ENCODE measurements at places on chromosomes 7 and 10. TPM values are rescaled to one million over a fixed set of nuclear protein-coding genes. Genes with fewer than 3 reads are reported as not detected.

DNA sequence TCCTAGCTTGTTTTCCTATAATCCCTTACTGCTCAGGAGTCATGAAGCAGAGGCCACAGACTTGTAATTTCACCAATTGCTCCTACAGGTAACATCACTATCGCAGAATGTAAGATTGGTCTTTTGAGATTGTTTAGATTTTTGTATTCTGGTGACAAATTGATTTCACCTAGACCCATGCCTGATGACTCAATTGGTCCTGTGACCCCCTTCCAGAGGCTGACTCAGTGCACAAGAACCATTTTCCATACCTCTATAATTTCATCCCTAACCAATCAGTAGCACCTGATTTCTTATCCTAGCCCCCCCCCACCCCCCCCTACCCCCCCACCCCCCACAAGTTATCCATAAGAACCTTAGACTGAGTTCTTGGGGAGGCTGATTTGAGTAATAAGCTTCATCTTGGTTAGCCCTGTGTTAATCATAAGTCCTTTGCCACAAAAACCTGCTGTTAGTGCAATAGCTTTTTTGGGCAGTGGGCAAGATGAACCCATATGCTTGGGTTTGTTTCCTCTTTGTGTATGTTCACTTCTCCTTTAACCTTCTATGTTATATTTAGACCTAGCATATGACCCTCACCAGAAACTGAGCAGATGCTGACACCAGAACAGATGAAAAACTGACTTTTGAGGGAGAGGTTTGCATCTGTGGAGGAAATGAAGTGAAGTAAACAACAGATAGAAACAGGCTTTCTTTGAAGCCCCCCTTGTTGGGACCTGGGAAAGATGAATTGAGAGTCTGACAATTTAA is 187.1 kb downstream of the KIF20B start:
- H3K4me1 ChIP-seq, result no peaks in the 10 kb centered on the region
- no peaks in the 10 kb centered on the region for H3K27me3 ChIP-seq
- DNase-seq, result no peak
- no peak overlapping the region for H3K27ac ChIP-seq

- no peaks in the 10 kb centered on the region for H3K27me3 ChIP-seq
- H3K4me3 ChIP-seq, result no peak overlapping the region
- no peak for DNase-seq
- H3K4me1 ChIP-seq, result no peaks in the 10 kb centered on the region
Observed at GRCh38 chr7:114419441-114420272, 5.0 kb downstream of the FOXP2 start.

DNA sequence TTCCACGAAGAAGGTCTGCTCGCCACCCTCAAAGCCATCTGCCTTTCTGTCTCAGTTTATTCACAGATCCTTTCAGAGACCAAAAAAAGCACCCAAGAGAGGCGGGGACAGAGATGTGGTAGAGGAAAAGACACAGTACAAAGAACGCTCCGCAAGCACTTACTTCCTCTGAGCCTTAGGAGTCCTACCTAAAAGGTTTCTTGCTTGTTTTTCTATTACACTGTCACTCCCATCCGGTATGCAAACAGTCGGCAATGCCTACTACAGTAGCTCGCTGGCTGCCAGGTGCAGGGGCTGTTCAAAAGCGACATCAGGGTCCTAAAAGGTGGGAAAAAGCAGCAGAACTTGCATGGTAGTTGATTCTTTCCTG is 816 bp downstream of the TECPR1 start:
- H3K36me3 ChIP-seq, result no peaks in the 10 kb centered on the region
- peak overlapping the region; percentile 64 for H3K4me3 ChIP-seq
- no peaks in the 10 kb centered on the region for H3K4me1 ChIP-seq

GRCh38 chr7:43444711-43445578 is 138.0 kb upstream of the STK17A start:
- H3K36me3 ChIP-seq, result no peaks in the 10 kb centered on the region
- no peaks in the 10 kb centered on the region for H3K4me1 ChIP-seq
- H3K27ac ChIP-seq, result no peak overlapping the region
- DNase-seq, result no peak
- no peak overlapping the region for H3K4me3 ChIP-seq

GRCh38 chr7:17150018-17150417 is 148.4 kb upstream of the AHR start:
- H3K27me3 ChIP-seq, result no peaks in the 10 kb centered on the region
- no peak overlapping the region for H3K27ac ChIP-seq
- H3K4me1 ChIP-seq, result peaks cover 3% of the 10 kb centered on the region
- no peak overlapping the region for H3K4me3 ChIP-seq
- no peak for DNase-seq
- no peaks in the 10 kb centered on the region for H3K36me3 ChIP-seq

DNA sequence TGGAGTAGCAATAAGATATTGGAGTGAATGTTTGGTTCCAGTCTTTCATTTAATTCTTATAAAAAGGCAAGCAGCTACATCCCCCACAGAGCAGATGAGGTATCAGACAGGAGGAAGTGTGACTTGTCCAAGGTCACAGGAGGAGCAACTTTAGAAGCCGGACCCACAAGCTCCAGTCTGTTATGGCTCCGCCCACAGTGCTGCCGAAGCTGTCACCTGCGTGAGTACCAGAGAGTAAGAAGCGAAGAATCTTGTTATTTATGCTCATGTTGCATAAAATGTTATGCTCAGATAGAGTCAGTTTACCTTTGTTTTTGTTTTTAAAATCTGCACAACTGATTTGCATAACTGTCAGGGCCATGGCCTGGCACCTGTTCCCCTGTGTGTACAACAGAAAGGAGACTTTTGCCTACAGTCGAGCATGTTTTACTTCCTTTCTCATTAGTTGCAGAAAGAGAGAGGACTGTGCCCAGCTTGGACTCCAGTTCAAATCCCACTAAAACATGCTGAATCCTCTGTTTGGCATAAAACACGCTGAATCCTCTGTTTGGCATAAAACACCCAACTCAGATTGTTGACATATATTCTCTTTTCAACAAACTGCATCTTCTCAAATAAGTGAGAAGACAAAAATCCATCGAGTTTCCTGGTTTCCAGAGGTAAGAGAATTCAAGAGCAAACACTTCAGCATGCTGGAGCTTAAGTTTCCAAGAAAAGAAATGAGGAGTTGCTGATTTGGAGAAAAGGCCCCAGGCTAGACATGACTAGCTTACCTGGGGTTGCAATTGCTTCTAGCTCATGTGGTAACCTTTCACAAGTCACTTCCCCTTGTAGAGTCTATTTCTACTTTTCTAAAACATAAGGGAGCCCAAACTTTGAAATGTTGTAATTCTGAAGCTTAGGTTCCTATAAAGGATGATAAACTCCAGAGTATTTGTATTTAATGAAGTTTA is 409.8 kb upstream of the ZMIZ1 start:
- H3K27me3 ChIP-seq, result no peaks in the 10 kb centered on the region
- no peak for DNase-seq
- H3K36me3 ChIP-seq, result no peaks in the 10 kb centered on the region

DNA sequence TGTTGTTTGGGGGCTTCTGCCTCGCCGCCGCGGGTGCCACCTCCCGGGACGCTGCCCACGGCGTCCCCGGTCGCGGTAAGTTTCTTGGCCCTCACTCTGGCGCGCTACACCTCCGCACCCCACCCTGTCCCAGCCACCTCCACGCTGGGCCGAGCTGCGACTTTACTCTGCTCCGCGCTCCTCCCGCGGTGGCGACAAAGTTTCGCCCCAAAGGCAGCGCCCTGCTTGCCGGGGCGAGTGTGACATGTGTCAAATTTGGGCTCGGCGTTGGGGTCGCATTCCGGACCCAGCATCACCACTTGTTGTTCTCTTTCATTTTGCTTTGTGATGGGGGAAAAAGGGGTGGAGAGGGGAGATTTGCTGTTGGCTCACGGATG is 167.7 kb upstream of the PPP1R3A start:
- no peak for DNase-seq
- no peaks in the 10 kb centered on the region for H3K36me3 ChIP-seq
- peak overlapping the region; percentile 59 for H3K4me3 ChIP-seq
- no peaks in the 10 kb centered on the region for H3K4me1 ChIP-seq

DNA sequence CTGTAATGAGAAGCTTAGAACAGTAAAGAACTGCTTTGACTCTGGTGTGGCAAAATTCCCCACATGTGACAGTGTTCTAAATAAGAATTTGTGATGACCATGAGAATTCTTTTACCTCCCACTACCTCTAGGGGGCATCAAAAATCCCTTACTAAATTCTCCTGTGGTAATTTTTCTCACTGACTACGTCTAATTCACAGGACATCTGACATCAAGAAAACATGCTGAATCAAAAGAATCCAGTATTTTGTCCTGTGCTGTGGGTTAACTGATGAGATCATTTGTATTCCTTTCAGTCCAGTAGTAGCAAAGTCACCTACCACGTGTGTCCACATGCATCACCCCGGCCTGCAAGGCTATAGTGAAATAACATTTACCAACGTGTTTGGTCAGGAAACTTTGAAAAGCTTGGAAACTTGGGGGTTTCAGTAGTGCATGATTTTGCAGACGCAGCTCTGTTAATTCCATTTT is 103.8 kb downstream of the ATE1 start:
- no peaks in the 10 kb centered on the region for H3K36me3 ChIP-seq
- H3K4me3 ChIP-seq, result no peak overlapping the region
- H3K4me1 ChIP-seq, result no peaks in the 10 kb centered on the region
- H3K27me3 ChIP-seq, result no peaks in the 10 kb centered on the region
- no peak overlapping the region for H3K27ac ChIP-seq

GRCh38 chr7:47327698-47328391 is 254.1 kb downstream of the TNS3 start:
- no peaks in the 10 kb centered on the region for H3K36me3 ChIP-seq
- H3K27ac ChIP-seq, result peak overlapping the region; percentile 94
- peak; percentile 79 for DNase-seq
- no peaks in the 10 kb centered on the region for H3K27me3 ChIP-seq
- peaks cover 72% of the 10 kb centered on the region for H3K4me1 ChIP-seq

GRCh38 chr10:47245731-47246350 is 54.2 kb upstream of the GDF10 start:
- H3K27me3 ChIP-seq, result no peaks in the 10 kb centered on the region
- H3K27ac ChIP-seq, result no peak overlapping the region
- no peak for DNase-seq
- no peaks in the 10 kb centered on the region for H3K36me3 ChIP-seq

DNA sequence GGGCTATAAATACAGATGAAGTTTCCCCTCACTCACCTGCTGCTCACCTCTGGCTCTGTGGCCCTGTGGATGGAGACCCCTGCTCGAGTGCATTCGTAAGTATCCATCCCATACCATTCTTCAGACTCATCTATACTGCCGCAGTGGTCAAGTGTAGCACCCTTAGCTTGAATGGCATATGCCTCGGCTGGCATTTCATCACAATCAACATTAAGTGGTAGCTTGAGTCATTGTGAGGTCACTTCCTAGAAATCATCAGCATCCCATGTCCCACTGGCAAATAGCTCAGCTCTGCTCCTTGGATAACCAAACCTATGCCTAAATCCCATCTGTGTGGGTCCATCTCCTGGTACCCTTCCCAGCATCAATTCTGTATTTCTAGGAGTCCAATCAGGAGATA is 38.2 kb downstream of the MDH2 start:
- H3K4me3 ChIP-seq, result no peak overlapping the region
- no peak for DNase-seq
- no peak overlapping the region for H3K27ac ChIP-seq

- no peak overlapping the region for H3K27ac ChIP-seq
- H3K4me3 ChIP-seq, result no peak overlapping the region
- no peaks in the 10 kb centered on the region for H3K36me3 ChIP-seq
- H3K27me3 ChIP-seq, result no peaks in the 10 kb centered on the region
- DNase-seq, result no peak
Observed at GRCh38 chr7:130966246-130967009, 232.4 kb upstream of the KLF14 start.

DNA sequence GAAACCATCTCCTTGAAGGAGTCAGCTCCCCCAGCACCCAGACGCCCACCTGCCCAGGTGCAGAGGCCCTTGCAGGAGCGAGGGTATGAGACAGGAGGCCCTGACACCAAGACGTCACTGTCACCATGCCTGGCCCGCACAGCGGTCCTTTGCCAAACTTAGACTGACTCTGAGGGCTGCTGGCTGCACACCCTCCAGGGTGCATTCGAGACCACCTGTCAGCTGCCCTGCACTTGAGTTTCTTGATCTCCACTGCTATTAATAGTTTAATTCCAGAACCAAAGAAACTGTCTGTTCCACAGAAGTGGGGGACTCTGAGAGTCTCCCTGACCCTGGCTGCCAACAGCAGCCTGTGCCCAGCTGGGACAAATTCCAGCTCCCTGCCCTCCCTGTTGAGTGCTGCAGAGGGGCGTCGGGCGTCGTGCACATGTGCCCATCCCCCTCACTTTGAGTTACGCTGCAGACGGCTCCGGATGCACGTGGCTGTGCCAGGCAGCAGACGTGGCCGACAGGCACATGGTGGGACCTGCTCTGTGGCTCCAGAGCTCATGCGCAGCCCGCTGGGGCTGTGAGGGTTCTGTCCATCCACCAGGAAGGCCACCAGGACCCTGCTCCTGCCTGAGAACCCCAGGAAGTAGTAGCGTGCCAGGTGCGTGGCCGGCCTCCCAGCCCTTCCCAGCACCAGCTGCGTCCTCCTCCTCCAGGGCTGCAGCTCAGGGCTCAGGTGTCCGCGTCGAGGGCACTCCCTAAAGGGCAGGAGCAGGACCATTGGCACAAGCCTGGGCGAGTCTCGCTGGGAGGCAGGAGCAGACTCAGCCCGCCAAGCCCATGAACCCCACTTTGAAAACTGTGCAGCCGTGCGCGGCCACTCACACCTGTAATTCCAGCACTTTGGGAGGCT is 24.8 kb downstream of the ELFN1 start:
- H3K27ac ChIP-seq, result no peak overlapping the region
- H3K4me1 ChIP-seq, result no peaks in the 10 kb centered on the region
- H3K36me3 ChIP-seq, result no peaks in the 10 kb centered on the region
- no peak overlapping the region for H3K4me3 ChIP-seq

DNA sequence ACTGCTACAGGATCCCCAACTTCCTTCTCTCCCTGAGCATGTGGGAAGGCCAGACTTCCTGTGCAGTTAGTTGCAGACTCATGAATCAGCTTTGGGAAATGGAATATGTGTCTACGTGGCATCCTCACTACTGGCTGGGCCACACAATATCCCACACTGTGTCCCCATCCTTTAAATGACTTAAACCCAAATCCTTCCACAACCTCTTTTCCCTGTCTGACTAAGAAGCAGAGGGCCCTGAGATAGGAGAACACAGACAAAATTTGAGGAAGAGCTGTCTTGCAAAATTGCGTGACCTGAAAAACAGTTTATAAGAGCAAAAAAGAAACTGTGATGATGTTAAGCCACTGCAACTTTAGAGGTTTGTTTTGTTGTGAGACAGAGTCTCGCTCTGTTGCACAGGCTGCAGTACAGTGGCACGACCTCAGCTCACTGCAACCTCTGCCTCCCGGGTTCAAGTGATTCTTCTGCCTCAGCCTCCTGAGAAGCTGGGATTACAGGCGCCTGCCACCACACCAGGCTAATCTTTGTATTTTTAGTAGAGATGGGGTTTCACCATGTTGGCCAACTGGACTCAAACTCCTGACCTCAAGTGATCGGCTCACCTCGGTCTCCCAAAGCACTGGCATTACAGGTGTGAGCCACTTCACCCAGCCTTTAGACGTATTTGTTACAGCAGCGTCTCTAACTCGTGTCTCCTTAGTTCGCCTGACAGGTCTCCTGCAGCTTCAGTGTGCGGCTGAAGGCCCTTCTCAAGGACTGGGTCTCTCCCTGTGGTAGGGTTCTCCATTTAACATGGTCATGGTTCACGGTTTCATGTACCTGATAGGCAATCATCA is 46.9 kb upstream of the SFMBT2 start:
- DNase-seq, result no peak
- no peak overlapping the region for H3K4me3 ChIP-seq
- no peaks in the 10 kb centered on the region for H3K4me1 ChIP-seq
- no peaks in the 10 kb centered on the region for H3K36me3 ChIP-seq
- H3K27ac ChIP-seq, result no peak overlapping the region

GOLGA7B gene
- total RNA-seq, result 6.3 TPM

PRLHR gene
- not detected for total RNA-seq

HMX2 gene
- not detected for total RNA-seq

SFTPA2 gene
- not detected for total RNA-seq

AIMP2 gene
- 28.7 TPM for total RNA-seq

SLC29A3 gene
- total RNA-seq, result 6.9 TPM

Data from tibial nerve (tissue), 4 donors.